ENCODE measurements at places on chromosomes 1 and 21.

- DNase-seq: no peak
Observed at GRCh38 chr1:227731241-227731677, 3.8 kb downstream of the JMJD4 start.

DNA sequence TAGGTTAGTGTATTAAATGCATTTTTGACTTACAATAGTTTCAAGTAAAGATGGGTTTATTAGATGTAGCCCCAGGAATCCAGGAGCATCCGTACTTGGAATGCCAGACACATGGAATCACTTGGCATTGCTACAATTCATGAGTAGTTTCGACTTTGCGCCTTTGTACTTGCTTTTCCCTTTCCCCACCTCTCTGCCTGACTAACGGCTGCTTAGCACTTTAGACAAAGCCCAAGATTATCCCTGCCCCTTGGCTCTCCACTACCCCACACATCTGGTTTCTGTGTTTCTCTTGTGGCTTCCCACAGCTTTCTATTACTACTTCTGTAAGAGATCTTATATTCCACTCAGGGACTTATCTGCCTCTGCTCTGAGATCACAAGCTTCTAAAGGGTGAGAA is 397.7 kb upstream of the POU3F1 start:
- no peak for DNase-seq

- no peak for DNase-seq
Observed at GRCh38 chr21:15400905-15401304, 328.9 kb upstream of the USP25 start.

GRCh38 chr1:93783876-93784275 is 95.1 kb downstream of the DNTTIP2 start:
- DNase-seq: no peak

DNA sequence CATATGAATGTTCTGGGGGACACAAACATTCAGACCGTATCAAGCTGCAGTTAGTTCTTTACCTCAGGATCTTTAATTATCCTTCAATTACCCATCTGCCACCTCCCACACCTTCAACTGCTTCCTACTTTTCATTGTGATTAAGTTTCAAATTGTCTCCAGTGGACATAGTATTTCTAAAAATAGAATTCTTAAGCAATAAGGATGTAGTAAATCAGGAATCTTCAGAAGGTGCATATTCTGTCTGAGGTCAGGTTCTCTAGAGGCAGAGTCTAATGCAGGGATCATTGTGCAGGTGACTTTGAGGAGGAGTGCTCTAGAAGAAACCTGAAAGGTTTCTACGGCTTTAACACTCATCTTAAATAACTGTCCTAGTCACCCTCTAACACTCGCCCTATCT is 102.6 kb upstream of the PPP2R5A start:
- no peak for DNase-seq

DNA sequence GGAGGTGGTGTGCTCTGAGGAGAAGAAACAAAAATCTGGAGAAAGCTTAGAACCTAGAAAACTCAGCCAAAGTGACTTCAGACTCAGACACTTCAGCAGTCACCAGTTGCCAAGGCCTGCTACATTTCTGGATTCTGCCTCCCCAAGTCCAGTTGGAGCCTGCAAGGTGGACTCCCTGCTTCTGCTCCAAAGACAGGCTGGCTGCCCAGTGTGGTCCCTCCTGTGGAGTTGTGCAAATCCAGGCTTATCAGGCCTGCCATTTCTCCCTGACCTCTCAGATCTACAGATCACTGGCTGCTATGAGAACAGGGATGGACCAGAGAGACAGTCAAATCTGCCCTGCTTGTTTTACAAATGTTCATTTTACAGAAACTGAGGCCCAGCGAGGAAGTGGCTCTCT is 9.9 kb downstream of the CACHD1 start:
- DNase-seq: no peak

DNA sequence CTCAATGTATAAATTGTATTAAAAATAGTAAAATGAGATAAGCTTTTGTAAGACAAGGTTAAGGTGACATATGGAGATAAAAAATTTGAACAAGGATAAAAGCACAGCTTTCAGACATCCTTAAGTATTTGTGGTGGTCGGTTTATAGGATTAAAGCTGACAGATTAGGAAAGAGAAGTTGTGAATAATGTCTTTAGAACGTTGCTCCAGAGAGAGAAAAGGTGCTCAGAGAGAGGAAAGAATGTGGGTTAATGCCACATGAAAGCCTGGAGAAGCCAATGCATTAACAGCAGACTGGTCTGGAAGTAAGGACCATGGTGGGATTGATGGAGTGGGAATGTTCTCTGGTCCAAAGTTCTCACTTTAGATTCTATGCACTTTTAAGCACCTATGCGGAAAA is 44.8 kb downstream of the ATP6V1G3 start:
- no peak for DNase-seq

- DNase-seq: no peak
Observed at GRCh38 chr1:207863893-207864535, 46.9 kb downstream of the CD34 start.

DNA sequence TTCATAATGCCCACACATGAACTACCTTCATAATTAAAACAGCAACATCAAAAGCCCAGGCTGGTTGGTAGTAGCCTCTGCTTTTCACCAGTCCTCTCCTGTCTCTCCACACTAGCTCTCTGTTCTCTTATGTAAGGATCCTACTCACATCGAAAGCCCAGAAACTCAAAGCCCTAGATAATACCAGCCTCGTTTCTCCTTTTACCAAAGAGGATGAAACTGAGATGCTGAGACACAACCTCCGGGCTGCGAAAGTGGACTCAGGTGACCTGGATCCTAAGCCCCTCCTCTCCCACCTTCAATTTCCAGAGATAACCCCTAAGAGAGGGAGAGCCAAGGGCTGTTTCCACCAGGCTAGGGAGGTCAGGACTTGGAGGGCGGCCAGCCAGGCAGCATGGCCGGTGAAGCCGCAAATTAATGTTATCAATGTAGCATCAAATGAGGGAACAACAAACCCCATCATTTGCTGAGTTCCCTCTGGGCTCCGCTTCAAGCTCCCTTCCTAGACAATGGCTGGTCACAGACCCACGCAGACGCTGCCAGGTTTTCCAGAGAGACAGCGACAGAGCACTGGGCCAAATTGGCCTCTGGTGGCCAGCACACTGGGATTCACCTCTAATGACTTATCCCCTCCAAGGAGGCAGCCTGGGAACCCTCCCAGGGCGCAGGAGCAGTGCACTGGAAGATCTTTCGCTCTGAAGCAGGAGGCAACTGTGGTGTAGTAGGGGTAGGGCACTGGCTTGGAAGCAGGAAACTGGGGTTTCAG is 20.7 kb upstream of the STMN1 start:
- no peak for DNase-seq

- no peak for DNase-seq
Observed at GRCh38 chr21:42799516-42799915, 79.8 kb downstream of the WDR4 start.

GRCh38 chr1:211822677-211823407 is 7.7 kb downstream of the LPGAT1 start:
- no peak for DNase-seq

DNA sequence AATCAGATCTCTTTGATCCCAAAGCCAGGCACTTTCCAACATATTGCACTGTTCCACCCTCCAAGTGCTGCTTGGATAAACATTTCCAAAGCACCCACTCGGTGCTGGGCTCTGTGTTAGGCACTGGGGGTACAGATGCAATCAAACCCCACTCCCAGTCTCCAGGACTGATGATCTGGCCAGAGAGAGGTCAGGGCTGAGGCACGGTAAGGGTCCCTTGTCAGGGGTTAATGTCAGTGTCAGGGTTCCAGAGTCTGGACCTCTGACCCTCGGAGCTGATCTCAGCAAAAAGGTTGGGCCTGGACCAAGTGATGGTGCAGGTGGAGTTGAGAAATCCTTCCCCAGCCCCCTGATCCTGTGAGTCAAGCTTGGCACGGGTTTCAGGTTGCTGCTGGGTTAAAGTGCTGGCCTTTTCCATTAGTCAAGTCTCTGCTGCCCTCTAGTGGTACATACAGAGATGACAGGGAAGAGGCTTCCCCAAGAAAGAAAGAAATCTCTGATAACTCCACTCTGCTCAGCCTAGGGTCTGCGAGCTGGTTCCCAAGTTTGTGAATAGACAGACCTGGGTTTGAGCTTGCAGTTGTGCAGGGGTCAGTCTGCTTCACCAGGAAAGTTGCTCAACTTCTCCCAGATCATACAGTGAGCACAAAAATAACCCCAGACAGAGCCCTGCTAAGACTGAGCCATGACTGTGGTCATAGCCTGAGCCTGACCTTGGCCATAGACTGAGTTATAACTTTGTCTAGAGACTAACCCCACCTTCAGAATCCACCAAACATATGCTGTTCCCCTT is 74.6 kb downstream of the DMRTA2 start:
- peak; percentile 26 for DNase-seq

DNA sequence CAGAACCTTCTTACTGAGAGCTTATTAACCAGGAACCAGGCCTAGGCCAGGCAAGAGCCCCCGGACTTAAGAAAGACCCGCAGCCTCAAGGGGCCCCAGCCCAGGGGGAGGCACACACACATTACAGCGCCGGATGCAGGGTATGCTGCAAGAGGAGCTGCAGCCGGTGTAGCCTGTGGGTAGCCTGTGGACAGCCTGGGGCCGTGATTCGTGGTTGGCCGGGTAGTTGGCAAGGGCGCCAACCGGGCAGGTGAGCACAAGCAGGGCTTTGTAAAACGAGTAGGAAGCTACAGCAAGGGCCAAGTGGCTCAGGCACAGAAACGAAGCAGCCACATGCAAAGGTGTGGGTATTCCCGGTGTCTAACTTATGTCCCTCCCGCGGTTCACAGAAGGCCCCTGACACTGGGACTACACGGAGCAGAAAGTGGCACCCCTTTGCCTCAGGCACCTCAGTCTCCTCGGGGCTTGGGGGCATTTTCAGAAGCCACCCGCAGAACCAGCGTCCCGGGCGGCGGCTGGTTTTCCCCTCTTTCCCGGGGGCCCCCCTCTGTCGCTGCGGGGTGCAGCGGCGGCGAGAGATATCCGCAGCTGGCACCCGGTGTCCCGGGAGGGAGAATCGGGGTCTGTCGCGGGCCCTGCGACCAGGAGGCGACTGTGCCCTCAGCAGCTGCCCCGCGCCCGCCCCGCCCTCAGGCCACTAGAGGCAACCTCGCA is 40.8 kb downstream of the KIAA1614 start:
- no peak for DNase-seq

- peak; percentile 31 for DNase-seq
Observed at GRCh38 chr1:19336543-19336942, 24.4 kb downstream of the SLC66A1 start.

DNA sequence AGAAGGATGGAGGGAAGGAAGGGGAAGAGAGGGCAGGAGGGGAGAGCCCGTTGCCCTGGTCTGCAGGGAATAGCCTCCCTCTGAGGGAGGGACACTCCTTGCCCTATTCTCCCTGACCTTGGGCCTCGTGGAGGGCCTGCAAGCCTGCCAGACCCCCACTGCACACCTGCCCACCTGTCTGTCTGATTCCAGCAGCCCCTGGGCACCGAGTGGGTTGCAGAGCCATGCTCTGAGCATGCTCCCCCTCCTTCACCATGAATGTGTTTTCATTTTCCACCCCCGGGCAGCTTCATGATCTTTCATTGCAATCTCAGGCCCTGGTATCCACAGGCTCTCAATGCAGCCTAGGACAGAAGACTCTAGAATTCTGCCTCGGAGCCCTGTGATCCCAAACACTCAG is 5.1 kb upstream of the NPHP4 start:
- no peak for DNase-seq

GRCh38 chr21:26115305-26115704 is 55.3 kb downstream of the APP start:
- no peak for DNase-seq

DNA sequence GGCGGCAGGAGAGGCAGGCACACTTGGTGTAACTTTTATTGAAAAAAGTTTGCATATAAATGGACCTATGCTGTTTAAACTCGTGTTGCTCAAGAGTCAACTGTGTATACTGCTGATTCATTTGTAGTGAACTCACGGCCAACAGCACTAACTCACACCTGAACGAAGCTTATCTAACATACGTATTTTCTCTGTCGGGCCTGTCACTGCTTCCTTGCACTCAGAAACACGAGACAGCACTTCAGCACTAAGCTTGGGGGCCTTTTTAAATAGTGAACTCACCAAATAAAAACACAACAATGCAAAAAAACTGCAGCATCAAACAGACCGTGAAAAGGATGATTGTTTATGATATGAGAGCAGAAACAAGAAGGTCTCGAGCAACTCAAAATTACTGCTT is 58.9 kb upstream of the NEK2 start:
- DNase-seq: no peak

GRCh38 chr1:65148548-65149350 is 746 bp downstream of the AK4 start:
- DNase-seq: no peak

GRCh38 chr1:240492832-240493440 is 119.0 kb downstream of the GREM2 start:
- no peak for DNase-seq

DNA sequence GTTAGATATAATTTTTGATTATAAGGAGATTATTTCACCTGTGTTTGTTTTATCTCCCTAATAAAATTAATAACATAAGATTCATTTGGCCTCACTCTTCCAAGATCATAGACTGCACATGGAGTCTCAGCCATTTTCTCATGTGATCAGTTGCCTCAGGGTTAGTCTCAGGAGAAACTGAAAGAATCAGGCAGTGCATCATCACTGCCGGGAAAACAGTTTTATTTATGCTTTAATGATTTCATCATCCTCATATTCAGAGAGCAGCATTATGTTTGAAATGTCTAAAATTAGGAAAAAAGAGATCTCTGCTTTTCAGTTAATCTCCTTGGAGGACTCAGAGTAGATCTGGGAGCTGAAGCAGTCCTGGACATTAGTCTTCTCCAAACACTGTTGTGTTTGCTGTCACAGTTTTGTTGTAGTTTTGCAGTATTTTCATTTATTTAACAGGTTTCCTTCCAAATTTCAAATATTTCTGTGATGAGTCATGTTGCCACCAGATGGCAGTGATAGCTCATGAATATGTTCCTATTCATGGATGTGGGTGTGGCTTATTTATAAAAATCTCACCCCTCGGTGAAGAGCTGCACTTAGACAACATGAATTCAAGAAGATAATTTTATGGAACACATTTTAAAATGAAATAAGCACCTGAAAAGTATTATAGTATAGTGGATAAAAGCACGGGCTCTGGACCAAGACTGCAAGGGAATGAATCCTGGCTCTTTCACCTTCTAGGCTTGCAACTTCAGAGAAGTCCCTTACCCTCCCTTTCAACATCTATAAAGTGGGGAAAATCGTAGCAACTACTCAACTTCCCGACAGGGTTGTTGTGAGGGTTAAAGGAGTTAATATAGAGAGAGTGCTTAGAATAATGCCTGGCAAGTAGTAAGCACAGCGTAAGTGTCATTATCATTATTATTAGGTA is 31.2 kb downstream of the CHD1L start:
- DNase-seq: peak; percentile 6

- no peak for DNase-seq
Observed at GRCh38 chr1:37932759-37933158, 14.1 kb downstream of the INPP5B start.

GRCh38 chr1:212514056-212514614 is 81.4 kb downstream of the NENF start:
- DNase-seq: no peak

DNA sequence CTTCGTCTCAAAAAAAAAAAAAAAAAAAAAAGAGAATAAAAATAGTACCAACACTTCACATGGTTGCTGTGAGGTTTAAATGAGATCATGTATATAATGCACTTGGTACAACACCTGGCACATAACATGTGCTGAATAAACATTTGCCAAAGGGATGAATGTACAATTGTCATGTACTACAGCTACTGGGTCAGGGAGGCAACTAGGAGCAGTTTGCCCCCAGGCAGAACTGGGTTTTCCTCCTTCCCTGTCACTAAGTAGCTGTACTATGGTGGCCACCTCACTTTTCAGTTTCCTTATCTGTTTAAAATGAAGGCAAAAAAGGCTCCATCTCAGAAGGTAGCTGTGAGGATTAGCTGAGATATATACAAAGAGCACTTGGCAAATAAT is 11.5 kb downstream of the AK2 start:
- no peak for DNase-seq
